ENCODE measurements at places on chromosomes 13 and 19.

DNA sequence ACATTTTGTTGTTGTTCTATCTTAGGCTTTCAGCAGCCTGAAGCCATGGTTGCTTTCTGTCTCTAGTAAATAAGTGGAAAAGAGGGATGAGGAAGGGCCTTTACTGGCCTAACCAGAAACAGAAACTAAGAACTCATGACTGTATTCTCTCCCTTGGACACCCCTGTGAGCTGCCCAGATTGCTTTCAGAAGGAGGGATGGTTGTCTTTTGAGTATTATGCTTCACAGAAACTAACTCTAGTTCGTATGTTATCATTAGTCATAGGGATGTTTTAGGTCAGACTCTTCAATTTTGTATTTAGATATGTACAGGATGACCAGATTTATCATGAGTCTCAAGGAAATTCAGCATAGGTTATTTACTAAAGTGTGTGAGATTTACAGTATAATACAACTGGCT is 17.5 kb downstream of the BORA start:
- no peak for DNase-seq

DNA sequence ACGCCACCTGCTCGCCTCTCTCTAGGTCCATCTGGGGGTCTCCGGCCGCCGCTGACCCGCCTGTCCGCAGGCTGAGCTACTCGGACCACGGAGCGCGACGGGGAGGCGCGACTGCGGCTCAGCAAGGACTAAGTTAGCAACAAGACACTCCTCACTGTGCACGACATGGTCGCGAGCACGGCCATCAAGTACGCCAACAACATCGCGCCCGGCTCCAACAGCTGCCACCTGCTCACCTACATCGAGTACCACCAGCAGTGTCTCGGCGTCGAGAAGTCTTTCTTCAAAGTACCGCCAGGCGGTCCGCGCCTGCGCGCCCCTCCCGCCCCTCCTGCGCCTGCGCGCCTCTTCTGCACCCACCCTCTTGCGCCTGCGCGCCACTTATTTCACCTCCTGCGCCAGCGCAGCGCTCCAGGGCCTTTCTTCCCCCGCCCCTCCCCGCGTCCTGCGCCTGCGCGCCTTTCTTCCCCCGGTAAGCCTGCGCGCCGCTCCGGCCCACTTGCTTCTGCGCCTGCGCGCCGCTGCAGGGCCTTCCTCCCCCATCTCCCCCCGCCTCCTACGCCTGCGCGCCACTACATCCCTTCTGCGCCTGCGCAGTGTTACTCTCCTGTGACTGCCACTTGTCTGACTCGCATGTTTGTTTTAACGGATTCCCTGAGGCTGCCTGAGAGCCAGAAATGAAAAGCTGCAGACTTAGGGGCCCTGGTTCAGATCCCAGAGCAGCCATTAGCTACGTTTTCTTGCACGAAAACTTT is 64.0 kb downstream of the ACSBG2 start:
- peak; percentile 97 for DNase-seq

DNA sequence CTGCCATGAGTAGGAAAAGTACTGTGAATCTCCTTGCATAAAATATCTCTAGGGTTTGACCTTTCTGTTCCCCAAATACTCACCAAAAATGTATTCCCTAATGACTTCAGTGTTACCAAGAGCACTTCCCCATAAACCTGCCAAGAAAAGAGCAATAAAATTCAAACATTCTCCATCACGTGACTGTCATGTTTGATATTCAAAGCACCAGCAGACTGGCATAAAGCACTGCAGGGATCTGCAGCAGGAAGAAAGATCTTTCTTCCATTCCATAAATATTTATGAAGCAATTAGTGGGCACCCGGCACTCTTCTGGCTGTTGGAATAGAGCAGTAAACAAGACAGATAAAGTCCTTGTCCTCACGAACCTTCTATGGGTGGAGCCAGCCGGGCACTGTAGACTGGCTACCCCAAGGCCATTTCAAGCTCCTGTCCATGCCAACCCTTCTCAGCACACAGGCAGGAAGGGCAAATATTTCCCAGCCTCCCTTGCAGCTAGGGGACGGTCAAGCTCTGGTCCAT is 20.3 kb downstream of the PLA2G4C start:
- DNase-seq: peak; percentile 92

- DNase-seq: no peak
Measured at GRCh38 chr19:10751109-10751953, 33.5 kb downstream of the DNM2 start.

DNA sequence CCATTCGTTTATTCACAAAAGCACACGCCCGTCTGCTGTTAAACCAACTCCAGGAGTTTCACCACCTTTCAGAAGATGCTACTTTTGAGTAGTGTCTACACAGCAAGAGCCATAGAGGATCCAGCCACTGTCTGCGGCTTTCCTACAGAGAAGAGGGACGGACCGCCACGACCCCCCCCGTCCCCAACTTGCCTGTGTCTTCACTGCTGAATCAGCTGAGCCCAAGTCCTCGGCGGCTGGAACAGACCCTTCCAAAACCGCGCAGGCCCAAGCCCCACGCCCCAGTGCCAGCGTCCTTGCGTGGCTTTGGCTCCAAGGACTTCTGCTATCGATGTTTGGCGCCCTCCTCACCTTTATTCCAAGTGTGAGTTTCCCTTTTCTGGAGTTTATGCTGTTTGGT is 65.1 kb downstream of the SPACA7 start:
- DNase-seq: no peak

DNA sequence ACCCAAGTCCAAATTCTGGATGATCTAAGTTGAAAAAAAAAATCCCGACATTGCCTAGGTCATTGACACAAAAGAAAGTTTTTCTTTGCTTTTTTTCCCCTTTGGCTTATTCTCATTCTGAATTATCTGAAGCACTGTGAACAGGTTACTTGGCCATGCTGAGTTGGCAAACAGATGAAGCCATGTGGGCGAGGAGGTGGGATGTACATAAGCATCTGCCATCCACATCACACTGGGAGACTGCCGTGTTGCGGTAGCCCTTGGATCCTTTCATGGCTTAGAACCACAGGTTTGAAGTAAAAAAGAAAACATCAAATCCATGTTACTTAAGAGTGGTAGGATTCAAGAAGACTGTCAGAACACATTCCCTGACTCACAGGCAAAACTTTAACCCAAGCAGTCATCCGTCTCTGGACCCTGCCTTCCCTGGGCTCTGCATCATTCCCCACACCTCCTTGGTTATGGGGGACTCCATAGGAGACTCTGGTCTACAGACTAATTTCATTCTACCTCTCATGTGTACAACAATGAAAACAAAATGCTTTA is 242.5 kb upstream of the SERP2 start:
- DNase-seq: no peak

DNA sequence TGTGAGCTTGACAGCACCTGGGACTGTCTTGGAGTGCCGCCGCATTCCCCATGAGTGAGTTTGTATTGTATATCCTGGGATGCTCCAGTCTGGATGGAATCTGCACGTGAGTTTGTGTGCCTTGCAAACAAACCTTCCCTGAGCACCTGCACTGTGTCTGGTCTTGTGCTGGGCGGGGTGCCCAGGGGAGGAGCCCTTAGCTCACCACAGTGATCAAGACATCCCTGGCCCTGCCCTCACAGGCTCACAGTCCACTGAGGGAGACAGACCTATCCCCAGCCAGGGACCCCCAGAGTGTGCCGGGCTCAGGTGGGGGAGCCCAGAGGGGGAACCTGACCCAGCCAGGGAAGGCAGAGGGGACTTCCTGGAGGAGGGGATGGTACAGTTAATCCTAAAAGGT is 1.7 kb upstream of the BCAM start:
- DNase-seq: peak; percentile 33

- DNase-seq: no peak
Measured at GRCh38 chr13:102530751-102531150, 66.0 kb upstream of the TPP2 start.

- DNase-seq: peak; percentile 87
Measured at GRCh38 chr13:20566468-20566897, 474 bp upstream of the IFT88 start.

GRCh38 chr13:106464076-106464475 is 71.4 kb downstream of the EFNB2 start:
- no peak for DNase-seq

DNA sequence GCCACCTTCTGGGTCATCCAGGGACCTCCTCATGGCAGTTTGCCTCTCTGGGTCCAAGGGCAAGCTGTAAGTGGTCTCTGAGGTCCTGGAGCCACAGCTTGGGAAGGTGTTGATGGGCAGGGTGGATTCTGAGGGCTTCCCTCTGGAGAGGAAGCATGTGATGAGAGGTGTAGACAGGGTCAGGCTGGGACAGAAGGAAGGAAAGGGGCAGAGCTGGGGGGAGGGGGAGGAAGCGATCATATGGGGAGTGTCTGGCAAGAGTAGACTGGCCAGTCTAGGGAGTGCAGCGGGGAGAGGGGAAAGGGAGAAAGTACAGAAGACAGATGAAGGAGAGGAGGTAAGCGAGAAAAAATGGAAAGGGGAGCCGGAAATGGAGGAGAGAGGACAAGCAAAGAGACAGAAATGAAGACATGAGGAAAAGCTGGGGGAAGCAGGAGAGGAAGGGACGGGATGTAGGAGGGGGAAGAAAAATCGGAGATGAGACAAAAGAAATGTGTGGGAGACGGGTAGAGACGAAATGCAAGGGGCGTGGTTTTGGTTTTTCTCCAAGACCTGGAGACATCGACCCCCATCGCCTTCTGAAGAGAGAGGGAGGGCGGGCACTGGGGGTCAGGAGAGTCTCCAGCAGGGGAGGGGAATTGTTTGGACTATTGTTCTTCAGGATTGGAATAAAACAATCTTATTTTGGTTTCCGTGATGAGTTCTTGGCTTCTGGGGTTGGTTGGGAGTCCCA is 26.6 kb downstream of the ZSWIM9 start:
- DNase-seq: no peak

DNA sequence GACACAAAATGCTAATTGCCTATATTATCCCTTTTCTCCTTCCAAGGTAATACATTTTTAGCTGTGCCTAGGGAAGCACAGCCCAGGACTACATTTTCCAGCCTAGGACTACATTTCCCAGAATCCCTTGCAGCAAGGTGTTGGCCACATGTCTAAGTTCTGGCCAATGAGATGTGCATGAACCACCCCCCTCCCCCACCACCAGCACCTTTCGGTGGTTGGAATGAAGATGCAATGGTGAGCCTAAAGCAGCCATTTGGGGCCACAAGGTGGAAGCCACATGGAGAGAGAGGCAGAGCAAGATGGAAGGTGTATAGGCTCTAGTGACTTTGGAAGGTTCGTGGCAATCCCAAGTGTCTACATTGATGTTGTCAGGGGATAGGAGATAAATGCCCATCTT is 16.2 kb downstream of the UNC13A start:
- DNase-seq: no peak

DNA sequence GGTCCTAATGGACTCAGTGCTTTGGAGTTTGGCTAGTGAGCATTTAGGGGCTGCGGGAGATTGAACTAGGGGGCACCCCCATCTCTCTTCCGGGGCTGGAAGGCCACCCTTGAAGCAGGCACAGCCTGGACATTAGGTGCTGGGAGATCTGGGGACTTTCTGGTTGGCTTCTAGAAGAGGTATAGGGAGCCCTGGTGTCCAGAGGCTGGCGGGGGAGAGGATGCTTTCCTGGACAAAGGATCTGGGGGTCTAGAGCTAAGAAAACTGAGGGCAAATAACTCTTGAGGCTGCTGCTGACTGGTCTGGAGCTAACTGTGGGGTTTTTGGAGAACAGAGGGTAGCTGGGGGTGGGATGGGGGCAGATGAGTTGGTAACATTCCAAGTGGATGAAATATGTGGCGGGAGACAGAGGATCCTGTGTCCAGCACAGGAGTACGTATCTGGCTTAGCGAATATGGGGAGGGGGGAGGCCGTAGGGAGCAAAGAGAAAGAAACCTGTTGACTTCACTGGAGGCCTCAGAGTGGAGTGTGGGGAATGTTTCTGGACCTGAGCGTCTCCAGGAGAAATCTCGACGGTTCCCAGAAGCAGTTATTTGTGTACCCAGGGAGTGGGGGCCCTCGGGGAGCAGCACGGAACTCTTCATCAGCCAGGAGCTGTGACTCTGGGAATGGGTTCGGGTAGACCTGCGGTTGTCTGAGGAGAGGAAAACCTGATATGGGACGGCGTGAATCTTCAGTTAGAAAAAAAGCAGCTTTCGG is 1.4 kb downstream of the HNRNPUL1 start:
- DNase-seq: peak; percentile 27

GRCh38 chr13:112984954-112985802 is 16.2 kb downstream of the MCF2L start:
- DNase-seq: peak; percentile 82

GRCh38 chr13:30322428-30322827 is 15.1 kb upstream of the KATNAL1 start:
- DNase-seq: no peak

GRCh38 chr13:28248080-28248479 is 109.7 kb downstream of the PAN3 start:
- DNase-seq: no peak

- DNase-seq: no peak
Measured at GRCh38 chr13:98222081-98222554, 45.0 kb upstream of the RNF113B start.

DNA sequence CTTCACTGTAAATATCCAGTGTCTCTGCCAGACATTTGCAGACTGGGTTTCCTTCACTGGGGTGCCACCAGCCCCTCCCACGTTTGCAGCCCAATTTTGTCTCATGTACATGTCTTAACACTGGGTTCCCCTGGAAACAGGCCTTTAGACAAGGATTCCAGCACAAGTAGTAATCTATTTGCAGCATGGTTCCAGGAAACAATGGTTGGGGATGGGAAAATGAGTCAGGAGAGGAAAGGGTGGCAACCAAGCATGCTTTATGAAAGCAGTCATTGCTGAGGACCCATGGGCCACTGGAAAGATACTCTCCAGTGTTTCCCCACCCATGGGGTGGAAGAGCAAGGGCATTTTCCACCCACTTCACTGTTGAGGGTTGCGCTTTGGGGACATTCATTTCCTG is 53.6 kb upstream of the FARP1 start:
- DNase-seq: no peak

GRCh38 chr13:29743201-29743786 is 107.1 kb downstream of the UBL3 start:
- DNase-seq: no peak

DNA sequence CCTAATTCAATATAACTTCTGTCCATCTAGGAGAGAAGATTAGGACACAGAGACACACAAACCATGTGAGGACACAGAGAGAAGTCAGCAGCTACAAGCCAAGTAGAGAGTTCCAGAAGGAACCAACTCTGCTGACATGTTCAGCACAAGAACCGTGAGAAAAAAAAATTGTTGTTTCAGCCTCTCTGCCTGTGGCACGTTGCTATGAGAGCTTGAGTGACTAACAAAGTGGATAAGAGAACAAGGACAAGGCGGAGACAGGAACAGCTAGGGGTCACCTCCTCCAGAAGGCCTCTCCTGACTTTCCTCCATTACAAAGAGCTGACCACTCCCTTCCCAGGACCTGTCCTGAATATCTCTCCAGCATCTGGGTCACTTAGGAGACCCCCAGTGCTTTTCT is 5.6 kb upstream of the SIGLEC12 start:
- DNase-seq: no peak

DNA sequence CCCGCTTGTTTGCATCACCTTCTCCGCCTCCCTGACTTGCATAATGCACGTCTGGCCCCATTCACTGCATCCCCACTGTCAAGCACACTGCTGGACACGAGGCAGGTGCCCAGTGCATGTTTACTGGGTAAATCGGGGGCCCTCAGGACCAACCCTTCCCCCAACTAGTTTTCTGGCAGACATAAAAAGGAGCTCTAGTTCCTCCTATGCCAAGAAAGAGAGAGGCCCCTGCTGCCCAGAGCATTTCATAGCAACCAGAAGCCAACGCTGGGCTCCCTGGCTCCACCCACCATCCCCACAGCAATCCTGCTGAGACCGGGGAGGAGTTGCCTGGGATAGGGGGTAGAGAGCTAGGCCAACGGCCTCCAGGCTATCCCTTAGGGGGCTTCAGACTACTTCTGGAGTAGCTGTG is 23.2 kb downstream of the ANKRD27 start:
- no peak for DNase-seq

All from NCI-H526 (cell line).